ENCODE measurements at places on chromosomes 1 and 21.

DNA sequence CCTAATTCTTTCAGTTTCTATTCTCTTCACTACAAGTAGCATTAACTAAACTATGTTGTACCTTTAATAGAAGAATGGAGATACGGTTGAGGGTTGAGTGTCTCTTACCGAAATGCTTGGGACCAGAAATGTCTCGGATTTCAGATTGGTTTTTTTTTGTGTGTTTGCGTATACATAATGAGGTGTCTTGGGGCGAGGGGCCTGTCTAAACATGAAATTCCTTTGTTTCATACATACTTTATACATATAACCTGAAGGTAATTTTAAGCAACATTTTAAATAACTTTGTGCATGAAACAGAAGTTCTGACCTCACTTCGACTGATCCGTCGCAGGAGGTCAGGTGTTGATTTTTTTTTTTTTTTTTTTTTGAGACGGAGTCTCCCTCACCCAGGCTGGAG lies 36.3 kb upstream of the MYOCOS start:
- no peak for DNase-seq

DNA sequence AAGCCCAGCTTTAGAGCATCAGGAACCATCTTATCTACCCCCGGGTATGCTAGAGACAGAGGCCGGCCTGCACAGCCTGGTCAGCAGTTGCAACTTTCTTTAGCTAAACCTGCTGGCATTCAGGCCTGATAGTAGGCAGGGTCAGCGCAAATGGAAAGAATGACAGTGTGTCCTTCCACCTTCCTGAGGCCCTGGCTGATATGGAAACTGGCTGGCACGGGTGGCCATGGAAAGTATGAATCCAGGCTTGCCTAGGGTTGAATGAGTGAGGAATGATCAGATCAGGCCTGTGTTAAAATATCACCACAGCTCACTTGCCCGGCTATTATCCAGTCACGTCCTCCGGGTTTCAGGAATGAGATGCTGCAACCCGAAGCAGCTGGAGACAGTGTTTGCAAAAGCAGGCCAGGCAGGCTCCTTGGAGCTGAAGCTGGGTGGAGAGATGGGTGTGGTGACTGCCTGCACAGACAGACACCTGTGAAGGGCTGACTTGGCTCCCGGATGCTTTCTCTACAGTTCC lies 34.7 kb downstream of the RCAN1 start:
- DNase-seq: no peak

DNA sequence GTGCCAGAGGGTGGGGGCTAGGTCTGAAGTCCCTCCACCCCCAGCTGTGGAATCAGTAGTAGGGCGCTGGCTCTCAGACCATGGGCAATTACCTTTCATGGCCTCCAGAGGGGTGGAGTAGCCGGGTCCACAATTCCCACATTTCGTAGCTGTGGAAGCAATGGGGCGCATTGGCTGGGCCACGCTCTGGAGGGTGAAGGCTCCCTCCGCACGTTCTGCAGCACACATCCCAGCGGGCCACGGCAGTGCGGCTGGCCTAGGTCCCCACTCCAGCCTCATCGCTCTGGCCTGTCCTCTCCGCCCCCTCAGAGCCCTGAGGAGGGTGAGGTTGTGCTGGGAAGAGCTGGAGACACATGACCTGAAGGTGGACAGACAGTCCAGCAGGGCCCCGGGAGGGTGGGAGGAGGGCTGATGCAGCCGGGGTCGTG lies 2.9 kb downstream of the SELENBP1 start:
- no peak for DNase-seq

DNA sequence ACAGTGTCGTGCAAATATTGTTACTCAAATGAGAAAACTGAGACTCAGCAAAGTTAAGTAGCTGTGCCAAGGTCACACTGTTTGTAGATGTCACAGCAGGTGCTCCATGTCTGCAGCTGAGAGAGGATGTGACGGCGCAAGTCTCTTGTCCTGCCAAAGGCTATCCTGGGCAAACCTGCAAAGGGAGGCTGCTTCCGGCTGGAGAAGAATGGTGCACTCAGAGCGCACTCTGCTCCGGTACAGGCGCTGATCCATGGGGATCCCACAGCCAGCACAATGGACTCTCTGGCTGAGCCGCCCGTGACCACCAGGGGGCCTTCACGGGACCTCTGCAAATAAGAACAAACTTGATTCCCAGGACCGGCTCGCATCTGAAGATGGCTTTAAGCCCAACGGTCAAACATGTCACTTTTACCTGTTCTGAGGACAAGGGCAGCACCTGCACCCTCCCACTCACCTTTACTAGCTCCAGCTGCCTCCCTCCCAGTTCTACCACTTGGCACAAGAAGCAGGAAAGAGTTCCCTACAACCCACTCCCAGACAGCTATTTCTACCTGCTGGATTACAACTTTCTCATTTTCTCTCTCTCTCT lies 21.9 kb downstream of the RD3 start:
- DNase-seq: no peak

DNA sequence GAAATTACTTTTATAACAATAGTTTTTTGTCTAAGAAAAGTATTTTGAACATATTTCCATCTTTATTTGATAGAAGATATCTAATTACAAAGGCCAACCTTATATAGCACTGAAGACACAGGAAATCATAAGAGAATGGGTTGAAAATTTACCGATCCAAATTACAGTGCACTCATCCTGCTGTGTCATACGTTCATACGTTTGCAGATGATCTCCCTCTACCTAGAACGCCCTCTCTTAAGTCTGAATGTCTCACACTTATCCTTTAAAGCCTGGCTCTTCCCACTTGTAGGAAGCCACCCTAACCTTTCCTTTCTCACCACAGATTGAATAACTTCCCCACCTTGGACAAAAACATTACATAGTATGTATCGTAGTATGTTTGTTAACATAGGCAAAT lies 9.3 kb downstream of the ASH1L start:
- DNase-seq: no peak

DNA sequence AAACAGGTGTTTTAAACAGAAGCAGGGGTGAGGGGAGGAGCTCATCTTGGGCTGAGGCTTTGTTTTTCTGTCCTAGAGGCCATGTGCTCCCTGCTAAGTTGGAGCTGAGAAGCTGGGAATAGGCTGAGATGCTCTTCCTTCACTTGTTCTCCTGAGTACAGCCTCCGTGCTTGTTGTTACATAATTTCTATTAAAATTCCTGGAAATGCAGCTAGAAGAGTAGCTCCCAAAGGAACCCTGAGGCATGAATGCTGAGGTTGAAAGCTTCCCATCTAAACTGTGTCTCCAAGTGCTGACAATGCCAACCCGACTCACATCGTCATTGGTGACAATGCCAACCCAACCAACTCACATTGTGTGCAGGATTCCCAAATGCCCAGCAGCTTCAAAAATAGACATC lies 12.6 kb upstream of the ITPKB start:
- no peak for DNase-seq

DNA sequence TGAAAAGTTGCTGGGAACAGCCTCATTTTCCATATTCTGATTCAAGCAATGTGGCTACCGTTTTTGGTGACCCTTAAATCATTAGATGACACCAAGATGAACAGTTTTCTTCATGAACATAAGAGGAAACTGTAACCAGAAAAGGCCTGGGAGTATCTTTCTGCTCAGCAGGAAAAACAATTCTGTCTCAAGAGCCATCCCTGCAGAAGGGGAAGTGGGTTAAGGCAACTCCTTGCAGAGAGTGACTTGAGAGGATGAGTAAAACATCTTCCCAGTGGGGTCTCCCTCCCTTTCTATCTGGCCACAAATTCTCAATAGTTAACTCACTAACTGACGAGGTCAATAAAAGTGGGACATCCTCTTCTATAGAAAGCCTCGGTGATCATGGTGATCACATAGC lies 187.6 kb upstream of the NRIP1 start:
- DNase-seq: no peak

DNA sequence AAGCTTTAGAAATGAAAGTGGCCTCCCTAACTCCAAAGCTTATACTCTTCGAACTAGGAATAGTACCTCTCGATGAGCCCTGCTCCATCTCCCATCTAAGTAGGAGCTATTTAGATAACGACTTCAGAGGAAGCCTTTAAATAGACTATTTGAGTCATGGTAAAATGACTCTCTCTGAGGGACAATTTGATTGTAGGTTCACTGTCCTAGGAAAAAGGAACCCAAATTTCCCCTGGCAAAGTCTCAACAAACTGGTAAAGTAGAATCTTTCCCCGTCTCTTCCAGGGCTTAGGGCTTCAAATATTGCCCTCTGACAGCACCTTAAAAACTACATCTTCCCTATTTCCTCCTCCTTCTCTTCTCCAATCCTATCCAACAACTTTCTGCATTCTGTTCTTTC lies 2.0 kb upstream of the FCER1A start:
- DNase-seq: no peak

DNA sequence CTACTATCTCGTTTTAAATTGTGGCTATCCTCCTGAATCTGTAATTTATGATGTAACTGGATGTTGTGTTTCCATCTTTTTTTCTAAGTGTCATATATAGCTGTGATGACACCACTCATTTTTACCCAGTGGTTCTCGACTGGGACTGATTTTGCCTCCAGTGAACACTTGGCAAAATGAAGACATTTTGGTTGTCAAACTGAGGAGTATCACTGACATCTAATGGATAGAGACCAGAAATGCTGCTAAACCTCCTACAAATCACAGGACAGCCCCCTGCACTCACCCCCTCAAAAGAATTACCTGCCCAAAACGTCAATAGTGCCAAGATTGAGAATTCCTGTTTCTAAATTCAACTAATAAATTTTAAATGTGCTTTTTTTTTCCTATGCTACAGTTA lies 1.9 kb downstream of the TRMT13 start:
- no peak for DNase-seq

DNA sequence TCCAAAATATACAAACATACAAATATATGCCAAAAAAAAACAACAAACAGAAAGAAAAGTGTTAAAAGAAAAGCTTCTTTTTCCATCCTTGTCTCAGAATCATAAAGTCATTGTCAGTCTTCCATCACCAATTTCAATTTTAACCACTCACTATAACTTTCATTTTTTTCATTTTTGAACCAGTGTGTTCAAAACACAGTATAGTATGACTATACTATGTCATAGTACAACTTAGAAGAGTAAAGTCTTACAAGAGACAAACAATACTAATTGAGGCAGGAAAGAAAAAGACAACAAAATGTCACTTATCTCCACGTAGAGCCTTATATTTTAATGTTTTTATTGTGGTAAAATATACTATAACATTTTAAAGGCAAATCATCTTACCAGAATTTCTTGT lies 7.6 kb downstream of the NSL1 start:
- no peak for DNase-seq

DNA sequence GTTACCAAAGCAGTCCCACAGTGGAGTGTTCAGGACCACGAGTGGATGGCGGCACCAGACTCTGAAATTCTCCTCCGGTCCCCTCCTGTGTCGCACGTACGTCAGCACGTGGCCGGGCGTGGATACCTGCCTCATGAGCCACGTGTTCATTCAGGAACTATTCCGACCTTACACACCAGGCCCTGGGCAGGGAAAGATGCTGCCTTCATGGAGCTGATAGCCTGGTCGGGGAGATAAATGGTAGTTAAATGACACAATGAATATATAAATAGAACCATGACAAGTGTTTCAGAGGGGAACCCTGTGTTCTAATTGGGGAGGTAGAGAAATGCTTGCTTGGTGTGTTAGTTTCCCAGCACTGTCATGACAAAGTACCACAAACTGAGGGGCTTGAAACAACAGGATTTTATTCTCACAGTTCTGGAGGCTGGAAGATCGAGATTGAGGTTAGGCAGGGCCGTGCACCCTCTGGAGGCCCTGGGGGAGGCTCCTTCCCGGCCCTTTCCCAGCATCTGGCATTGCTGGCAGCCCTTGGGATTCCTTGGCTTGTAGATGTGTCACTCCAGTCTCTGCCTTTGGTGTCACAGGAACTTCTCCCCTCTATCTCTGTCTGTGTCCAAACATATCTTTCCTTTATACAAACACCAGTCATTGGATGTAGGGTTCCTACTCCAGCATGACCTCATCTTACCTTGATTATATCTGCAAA lies 28.9 kb upstream of the GPR137B start:
- no peak for DNase-seq

DNA sequence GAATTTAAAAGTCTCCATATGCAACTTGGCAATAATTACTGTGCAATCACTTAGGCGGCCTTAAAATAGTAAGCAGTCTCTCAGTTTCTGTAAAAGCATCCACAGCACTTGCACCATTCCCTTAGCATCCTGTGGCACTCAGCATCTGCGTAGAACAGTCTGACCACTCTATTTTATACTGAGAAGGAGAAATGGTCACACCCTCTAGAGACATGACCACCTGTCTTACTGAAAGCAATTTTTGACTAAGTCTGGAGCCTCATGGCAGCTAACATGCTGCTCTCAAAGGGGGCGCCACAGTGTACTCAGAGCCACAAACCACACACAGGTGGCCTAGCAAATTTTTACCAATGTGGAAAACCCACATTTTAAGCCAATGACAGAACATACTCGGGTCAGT lies 62.0 kb downstream of the KCNK1 start:
- no peak for DNase-seq

- DNase-seq: no peak
Observed at GRCh38 chr1:198934426-198934825, 295.6 kb downstream of the PTPRC start.

DNA sequence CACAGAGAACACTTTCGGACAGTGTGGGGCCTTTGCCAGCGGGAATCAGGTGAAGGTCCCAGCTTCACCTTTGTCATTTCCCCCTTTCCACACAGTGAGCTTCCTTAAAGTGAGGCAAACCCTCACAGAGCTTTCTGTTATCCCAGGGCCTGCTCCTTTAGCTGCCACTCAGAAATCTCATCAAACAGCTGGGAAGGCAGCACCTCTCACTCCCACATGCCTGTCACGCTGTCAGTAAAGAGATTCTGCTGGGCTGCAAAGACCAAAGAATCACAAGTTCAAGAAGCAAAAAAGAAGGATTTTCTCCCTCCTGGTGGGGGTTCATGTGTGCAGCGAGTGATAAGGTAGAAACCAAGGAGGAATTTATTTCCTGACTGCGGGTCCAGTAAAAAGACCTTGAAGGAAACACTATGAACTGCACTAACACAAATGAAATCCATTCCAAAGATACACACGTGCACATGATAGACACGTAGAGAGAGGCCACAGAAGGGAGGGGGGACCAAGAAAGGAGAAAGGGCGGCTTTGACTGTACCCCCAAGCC lies 44.0 kb downstream of the HTR6 start:
- no peak for DNase-seq

DNA sequence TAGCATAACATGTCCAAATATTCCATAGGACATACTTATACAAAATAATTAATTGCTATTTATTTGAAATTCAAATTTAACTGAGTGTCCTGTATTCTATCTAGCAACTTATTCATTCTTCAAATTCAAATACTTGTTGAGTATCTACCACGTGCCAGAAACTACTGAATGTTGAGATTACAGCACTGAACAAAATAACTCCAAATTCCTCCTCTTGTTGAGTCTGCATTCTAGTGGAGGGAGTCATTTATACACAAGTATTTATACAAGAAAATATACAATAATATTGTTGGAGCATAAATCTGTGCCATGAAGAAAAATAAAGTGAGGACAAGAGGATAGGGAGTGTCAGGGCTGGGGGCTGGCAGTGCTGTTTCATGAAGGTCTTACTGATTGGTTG lies 43.7 kb upstream of the CDC42BPA start:
- DNase-seq: no peak

DNA sequence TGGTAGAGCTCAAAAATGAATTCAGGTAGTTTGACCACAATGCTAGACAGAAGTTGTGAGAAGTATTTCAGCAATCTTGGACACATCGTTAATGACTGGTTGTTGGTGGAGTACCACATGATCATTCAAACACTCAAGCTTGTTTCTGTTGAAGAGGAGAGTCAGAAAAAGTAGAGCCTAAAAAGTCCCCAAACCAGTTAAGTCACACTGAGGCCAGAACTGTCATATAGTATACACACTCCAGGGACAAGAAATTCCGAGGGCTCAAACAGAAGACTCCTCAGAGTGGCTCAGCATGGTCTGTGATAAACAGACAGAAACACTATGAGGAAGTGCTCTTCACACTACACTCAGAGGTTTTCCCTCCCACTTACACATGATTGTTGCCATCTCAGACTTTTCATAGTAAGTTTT lies 5.8 kb downstream of the TRIM33 start:
- no peak for DNase-seq

Data from activated CD4-positive, CD25-positive, alpha-beta regulatory T cell treated with anti-CD3 and anti-CD28 coated beads, Interleukin-2, amount 50 U/mL, for 72 hours (primary cell).